GM03348 (cell line): ENCODE measurements at places on chromosomes 6 and 20.

DNA sequence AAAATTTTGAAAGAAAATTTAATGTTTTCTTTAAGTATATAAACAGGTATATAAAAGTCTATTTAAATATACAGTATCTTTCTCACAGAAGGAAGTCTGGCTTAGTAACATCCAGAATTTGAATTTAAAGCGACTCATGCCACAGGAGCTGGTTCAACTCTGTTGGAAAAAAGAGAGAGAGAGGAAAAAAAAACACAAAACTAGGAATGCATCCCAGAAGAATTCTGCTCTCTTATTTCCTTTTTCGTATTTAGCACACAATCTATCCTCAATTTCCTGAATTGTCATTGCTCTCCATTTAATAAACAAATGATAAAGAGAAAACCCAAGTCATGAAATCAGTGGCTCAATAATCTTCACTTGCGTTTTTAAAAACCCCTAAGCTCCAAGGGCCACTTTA is 107.5 kb upstream of the SCAF8 start:
- DNase-seq = no peak

- no peak for DNase-seq
Measured at GRCh38 chr6:29617782-29618554, 15.0 kb downstream of the GABBR1 start.

- no peak for DNase-seq
Measured at GRCh38 chr20:22568872-22569344, 15.5 kb downstream of the FOXA2 start.

DNA sequence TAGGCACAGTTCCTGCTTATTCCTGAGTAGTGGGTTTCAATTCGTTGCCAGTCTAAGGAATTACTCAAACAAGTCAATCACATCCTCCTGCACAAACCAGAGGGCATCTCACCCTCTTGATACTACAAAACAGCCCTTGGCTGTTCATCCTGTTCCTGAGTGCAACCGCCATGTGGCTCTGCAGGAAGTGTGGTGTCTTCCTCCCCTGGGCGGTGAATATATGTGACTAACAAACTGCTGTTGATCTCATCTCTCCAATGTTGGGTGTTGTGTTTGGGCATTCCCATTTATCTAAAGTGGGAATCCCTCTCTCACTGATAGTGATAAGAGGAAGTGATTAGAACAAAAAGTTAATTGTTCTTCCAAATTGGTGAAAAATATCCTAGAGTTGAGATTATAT is 163.0 kb downstream of the TBX18 start:
- no peak for DNase-seq

- DNase-seq = no peak
Measured at GRCh38 chr6:11128608-11129007, 17.1 kb upstream of the ERVFRD-1 start.

DNA sequence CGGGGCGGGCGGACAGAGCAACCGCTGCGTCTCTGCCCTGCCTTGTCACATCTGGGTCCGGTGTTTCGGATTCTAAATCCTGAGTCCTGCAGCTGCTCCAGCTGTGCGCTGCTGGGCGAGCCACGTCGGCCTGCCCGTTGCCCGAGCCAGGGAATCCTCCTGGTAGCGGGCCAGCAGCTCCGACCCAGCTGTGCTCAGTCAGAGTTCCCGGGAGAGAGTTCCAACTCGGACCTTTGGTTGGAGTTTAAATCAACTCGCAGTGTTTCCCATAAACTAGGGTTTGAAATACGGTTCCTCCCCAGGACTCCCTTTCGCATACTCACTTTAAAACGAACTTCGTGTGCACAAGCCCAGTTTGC is 315 bp upstream of the PDE10A start:
- no peak for DNase-seq
